Mesenteric fat pad (tissue), 1 donor: ENCODE measurements at places on chromosomes 3 and 15. TPM values are rescaled to one million over a fixed set of nuclear protein-coding genes. Genes with fewer than 3 reads are reported as not detected.

- peak; percentile 74 for DNase-seq
Observed at GRCh38 chr15:100764778-100765466, 114.7 kb upstream of the ALDH1A3 start.

DNA sequence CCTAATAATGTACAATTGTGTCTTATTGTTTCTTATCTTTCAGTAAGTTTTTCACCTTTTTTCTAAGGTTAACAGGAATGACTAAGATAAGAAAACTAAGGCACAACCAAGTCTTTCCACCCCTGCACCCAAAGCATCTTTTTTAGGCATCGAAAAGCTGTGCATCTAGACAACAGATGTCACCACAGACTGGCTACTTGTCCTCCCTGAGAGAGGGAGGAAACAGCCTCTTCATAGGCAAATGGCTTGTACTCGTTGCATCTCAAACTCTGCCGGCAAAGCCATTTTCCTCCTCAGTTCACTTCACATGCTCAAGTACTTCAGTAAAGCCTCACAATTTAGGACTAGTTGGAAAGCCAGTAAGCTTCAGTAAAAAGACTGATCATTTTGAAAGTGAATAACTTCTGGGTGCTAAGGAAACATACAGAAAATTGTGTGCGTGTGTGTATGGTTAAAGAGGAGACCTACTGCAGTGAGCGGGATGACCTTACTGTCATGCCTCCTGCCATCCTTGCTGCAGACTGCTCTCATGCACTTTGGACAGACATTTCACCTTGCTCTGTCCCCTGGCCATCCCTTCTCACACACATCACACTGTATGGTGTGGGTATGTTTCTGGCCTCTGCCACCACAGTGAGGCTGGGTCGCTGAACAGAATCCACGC lies 36.5 kb upstream of the HACD2 start:
- no peak for DNase-seq

DNA sequence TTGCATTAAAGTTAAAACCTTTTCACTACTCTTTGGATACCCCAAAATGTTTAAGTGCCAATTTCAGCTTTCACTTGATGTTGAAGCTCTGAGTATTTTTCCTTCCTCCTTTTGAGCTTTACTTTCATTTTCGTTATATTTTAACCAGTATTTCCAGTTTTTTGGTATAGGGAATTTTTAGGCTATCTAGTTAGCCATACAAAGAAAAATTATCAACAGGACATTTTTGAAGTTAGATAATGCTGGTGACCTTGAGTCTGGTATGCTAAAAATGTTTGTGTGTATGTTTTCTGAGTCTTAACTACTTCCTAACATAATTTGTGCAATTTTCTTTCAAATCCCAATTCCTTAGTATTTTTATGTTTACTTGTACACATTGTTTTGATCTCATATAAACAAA lies 284.8 kb downstream of the OTOL1 start:
- DNase-seq = no peak

DNA sequence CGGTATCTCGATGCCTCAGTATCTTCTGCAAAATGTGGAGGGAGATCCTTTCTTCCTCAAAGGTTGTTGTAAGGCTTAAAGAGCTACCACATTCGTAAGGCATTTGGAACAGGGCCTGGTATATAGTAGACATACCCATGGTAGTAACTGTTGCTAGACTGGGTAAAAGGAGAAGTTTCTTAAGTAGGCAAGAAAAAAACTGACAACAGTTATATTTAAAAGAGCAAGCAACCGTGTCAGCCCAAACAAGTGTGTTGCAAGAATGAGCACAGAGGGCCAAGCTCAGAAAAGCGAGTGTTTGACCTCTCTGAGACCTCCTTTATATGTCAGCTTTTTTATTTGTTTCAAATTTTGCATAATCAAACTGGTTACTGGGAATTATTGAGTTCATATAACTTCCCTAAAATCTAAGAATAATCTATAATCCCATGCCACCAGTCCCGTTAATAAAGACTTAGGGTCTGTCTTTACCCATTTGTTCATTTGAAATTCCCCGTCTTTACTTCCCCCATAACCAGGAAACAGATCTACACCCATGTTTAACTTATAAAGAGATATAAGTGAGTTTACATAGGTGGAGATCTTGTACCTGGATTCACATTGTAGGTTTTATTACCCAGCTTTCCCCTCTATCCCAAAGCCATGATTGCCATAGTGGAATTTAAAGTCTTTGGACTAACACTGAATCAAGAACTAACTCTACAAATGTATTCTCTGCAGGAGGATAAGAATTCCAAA lies 7.3 kb downstream of the B3GNT5 start:
- DNase-seq = no peak

- no peak for DNase-seq
Observed at GRCh38 chr3:153829606-153830170, 291.5 kb upstream of the ARHGEF26 start.

DNA sequence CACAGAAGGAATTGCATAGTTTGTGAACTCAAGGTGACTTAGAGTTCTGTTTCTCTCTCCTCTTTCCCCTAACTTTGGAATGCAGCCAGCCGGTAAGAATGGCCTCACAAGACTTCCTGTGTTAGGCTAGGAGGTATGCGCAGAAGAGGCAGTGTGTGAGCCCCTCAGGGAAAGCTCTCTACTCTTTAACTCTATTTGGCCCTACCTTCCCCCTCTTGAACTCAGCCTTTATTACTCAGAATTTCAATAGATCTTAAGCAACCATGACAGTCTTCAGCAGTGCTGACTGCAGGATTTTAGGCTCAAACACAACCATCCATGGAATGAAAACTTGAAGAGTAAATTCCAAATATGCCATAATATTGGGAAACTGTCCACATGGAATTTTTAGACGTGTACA lies 209.5 kb downstream of the DTWD1 start:
- no peak for DNase-seq

DNA sequence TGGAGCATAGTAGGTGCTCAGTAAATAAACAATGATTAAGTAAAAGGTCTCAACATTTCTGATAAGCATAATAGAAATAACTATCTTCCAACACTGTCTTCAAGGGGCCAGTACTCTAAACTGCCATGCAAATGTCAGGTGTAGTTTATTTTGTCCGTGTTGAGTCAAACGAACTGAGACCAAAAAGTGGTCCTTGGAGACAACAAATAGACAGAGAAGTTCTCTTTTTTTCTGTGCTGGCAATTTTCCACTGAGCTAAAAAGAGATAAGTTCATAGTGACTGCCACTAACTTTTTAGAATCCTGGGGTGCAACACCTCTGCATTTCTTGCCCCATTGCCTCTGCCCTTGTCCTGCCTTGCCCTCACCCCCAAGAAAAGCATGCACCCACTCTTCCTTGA lies 14.7 kb upstream of the MBNL1 start:
- DNase-seq = no peak

DNA sequence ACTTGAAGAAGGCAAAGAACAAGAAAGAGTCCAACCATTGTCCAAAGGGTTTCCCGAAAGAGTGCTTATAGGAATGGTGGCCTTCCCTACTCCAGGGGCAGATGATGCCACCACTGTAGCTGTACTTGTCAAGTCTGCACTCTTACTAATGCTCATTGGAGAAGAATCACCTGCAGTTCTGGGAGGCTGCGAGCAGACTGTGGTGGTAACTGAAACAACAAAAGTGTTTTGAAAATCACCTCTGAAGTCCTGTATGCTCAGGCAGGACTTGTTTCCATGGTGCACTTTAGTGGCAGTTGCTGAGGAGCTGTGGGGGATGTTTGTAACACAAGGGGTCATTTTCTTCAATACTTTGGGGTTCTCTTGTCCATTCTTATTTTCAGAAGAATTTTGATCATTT lies 36.0 kb downstream of the USF3 start:
- DNase-seq = no peak

- no peak for DNase-seq
Observed at GRCh38 chr3:126912491-126913195, 70.3 kb upstream of the PLXNA1 start.

- no peak for DNase-seq
Observed at GRCh38 chr3:164375995-164376394, 702.3 kb downstream of the SI start.

- no peak for DNase-seq
Observed at GRCh38 chr3:52053307-52054304, 2.8 kb downstream of the DUSP7 start.

DNA sequence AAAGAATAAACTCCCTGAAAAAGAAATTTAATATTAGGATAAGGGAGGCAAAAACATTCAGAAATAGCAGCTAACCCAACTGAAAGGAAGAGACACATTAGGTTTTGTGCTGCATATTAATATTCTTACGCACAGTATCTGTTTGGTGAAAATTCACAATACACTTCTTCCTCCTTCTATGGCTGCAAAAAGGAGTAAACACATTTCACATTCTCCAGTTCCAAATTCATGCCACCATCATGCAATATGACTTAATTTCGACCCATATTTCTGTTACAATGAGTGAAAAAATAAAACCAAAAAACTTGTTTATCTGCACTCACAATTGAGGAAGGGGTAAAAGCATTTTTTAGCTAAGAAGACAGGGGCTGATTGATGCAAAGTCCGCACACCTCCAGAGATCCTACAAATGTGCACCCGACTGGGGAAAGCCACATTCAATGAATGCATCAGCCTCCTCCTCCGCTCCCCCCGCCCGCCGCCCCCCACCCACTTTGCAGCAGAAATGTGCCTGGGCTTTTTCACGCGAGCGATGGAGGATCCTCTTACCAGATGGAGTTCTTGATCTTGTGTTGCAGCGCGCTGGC lies 1.0 kb downstream of the RFX7 start:
- DNase-seq = no peak

DNA sequence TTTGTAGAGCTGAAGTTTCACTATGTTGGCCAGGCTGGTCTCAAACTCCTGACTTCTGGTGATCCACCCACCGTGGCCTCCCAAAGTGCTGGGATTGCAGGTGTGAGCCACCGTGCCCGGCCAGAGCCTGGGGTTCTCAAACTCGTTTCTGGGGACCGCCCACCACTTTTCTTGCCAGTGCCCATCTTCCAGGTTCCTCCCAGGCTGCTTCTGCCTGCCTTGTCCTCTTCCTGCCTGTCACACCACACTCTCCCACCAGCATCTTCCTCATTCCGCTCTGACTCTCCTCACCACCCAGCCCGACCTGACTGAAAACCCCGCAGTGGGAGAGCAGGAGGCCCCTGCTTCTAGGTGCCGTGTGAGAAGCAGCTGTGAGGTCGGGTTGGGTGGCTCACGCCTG lies 3.1 kb upstream of the DYNLT2B start:
- no peak for DNase-seq

GRCh38 chr3:72563690-72564370 lies 284.4 kb downstream of the SHQ1 start:
- no peak for DNase-seq

GRCh38 chr3:15955968-15956367 lies 158.2 kb upstream of the ANKRD28 start:
- no peak for DNase-seq

DNA sequence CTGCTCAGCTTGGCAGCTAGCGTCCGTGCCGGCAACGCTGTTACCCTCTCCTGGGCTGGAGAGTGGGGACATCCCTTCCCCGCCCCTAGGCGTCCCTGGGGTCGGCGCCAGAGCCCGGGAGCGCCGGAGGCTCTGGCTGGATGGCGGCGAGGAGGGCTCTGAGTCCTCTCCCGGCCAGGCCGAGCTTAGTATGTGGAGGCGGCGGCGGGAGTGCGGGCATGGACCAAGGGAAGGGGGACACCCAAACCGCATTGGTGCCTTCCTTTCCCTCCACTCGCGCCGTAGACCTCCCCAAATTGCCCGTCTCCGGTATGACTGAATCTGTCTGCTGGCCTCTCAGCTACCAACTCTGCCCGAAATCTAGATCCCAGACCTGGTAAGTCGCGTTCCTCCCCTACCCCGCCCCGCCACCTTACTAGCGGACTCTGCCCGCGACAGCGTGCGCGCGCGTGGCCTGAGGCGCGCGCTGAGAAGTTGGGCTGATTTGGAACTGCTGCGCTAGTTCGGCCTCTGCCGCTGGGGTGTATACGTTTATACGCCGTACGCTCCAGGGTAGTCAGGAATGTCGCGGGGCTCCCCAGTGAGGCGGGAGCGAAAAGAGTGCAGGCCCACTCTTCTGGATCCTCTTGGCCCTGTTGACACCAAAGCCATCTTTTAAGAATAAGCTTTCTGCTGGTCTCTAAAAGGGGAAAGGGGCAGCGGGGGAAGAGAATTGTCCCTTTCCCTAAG lies 12.2 kb downstream of the ZIC1 start:
- DNase-seq = no peak

DNA sequence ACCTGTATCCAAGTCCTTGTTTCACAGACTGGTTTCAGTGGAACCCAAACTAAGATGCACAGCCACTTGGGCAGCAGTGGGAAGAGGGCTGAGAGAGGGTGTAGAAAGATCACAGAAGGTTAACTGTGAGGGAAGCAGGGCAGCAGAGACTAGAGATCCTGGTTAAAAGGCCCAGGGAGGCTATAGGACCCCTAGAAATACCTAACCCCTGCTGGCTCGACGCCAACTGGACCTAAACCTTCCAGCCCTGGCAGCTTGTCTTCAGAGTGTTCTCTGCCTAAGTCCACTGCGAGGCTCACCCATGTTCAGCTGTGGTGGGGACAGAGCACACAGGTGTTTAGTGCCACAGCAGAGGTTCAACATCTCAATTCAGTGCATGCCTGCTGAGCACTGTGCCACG lies 96.5 kb downstream of the ZNF621 start:
- DNase-seq = no peak

DNA sequence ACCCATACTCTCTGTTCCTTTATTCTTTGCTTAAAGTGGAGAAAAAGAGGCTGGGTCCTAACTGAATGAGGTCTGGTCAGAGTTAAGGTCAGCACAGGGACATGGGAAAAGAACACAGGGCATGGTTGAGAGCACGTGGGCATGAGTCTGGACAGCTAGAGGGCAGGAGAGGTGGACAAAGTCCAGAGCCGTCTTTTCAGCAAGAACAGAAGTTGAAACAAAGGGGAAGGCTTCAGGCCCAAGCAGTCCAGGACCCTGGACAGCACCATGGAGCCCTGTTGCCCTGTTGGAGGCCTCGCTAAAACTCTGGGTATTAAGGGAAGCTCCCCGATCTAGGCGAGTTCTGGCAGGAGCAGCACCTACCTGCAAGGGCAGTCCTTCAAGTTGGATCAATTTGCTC lies 50.7 kb downstream of the XYLB start:
- no peak for DNase-seq

GRCh38 chr3:30437171-30437601 lies 169.2 kb upstream of the TGFBR2 start:
- DNase-seq = no peak

TM4SF18 gene
- total RNA-seq = 12.3 TPM

PLA2G4B gene
- total RNA-seq = 4.3 TPM

BCL2A1 gene
- total RNA-seq = 18.1 TPM

CD86 gene
- total RNA-seq = 15.4 TPM

RPS17 gene
- 1,281 TPM for total RNA-seq

CD276 gene
- 89.5 TPM for total RNA-seq

VPS13C gene
- total RNA-seq = 66.7 TPM

TUSC7 gene
- total RNA-seq = not detected

PPM1L gene
- 12.7 TPM for total RNA-seq

REC114 gene
- total RNA-seq = not detected

TRAT1 gene
- not detected for total RNA-seq
